ENCODE measurements at places on chromosomes 16 and 17. TPM values are rescaled to one million over a fixed set of nuclear protein-coding genes. Genes with fewer than 3 reads are reported as not detected.

DNA sequence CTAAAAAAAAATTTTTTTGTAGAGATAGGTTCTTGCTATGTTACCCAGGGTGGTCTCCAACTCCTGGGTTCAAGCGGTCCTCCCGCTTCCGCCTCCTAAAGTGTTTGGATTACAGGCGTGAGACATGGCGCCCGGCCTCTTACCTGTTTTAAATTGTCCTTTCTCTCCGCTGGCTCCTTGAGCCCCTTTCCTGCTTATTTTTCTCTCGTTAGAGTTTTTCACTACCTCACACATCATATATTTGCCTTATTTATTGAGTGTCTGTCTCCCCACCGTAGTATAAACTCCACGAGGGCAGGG lies 760 bp upstream of the SEC14L5 start:
- no peak for DNase-seq

- no peak for DNase-seq
These were observed 898 bp downstream of the CAPNS2 start for GRCh38 chr16:55567382-55567781.

DNA sequence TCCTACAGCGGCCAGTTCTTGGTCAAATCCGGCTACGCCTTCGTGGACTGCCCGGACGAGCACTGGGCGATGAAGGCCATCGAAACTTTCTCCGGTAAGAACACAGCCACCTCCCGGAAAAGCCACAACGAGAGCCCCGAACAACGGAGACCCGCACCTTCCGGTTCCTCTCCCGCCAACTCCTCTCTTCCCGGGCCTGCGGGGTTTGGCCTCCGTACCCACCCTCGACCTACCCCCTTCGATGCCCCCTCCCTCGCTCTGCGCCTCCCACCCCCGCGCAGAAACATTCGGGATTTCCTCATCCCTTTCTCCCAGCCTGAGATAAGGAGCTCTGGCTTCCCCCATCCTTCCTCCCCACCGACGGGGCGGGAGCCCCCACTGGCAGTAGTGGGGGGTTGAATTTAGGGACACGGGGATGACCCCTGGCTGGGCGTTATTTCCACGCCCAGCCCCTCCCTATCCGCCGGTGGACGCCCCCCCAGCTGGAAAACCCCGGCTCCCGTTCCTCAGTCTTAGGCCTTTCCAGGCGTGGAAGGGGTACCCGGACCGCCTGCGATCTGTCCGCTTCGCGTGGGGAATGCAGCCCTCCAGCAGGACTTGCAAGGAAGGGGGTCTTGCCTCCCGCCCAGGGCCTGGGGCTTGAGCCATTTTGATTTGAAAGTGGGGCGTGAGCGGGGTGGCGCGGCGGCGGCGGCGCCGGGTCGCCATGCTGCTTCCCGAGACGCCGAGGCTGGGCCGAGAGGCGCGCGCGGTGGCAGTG lies 822 bp downstream of the IGF2BP1 start:
- DNase-seq, result no peak

KRTAP2-1 gene
- total RNA-seq, result not detected

VKORC1 gene
- total RNA-seq, result 104 TPM

TNFRSF17 gene
- not detected for total RNA-seq
